ENCODE measurements at places on chromosomes 5 and 9.

- DNase-seq = no peak
These were observed 83.7 kb downstream of the PCSK5 start for GRCh38 chr9:75974016-75974766.

DNA sequence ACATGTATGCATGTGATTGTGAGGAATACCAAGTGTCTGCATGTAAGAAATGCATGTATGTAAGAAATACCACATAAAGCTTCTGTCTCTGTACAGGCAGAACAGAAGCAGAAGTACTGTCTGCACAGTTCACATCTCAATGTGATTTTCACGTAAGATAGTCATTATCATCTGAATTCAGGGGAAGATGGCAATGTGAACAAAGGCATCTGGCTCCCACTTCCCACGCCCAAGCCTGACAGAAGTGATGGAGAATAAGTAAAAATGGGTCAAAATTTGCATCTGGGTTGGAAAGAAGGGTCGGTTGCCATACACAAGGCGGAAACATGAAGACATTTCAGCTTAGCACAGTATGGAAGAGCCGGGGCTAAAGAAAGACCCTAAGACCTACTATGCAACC, 71.7 kb downstream of the SUSD1 start:
- DNase-seq = no peak

DNA sequence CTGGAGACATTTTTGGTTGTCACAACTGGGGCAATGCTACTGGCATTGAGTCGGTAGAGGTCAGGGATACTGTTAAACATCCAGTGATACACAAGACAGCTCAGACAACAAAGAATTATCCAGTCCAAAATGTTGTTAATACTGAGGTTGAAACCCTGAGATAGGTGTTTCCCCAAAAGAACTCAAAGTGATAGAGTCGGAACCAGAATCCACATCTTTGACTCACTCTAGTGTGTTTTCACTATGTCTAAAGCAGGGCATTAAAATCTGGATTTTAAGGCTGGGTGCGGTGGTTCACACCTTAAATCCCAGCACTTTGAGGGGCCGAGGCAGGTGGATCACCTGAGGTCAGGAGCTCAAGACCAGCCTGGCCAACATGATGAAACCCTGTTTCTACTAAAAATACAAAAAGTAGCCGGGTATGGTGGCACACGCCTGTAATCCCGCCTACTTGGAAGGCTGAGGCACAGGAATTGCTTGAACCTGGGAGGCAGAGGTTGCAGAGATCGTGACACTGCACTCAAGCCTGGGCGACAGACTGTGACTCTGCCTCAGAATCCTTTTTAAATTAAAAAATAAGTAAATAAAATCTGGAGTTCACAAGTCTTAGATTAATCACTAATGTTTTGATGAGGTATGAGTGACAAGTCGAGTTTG, 17.0 kb downstream of the SLC31A1 start:
- DNase-seq = no peak

- peak; percentile 42 for DNase-seq
These were observed 19.1 kb downstream of the PTGS1 start for GRCh38 chr9:122389799-122390481.

- no peak for DNase-seq
These were observed 188.8 kb downstream of the COMMD10 start for GRCh38 chr5:116273448-116274242.

GRCh38 chr9:109912082-109912582, 132.1 kb downstream of the PALM2AKAP2 start:
- no peak for DNase-seq

GRCh38 chr5:6713274-6714225, at the start of gene TENT4A:
TSS of gene TENT4A (plus strand) at chr5:6713432. CDS start at chr5:6713984, 552 bp downstream.
- no peak for DNase-seq

DNA sequence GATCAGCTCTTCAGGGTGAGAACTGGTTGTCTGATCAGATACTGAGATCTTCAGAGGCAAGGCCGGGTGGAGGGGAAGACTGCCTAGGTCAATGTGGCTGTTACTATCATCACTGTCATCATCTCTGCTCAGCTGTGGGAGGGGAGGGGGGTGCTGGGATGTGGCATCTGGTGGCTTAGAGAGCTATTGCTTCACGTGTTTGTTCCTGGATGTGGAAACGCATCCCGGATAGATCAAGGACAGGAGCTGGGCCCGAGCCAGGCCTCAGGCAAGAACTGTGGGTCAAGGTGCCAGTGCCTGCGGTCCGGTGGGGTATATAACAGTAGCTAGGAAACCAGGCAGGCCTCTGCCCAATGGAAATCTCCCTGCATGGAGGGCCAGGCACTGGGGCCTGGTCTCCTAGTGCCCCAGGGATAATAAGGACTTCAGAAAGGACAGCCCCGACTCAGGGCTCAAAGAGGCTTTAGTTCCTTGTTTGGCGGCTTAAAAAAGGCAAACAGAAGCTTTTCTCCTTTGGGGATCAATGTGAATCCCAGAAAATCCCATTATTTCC, 30.3 kb upstream of the TIFAB start:
- no peak for DNase-seq

- no peak for DNase-seq
These were observed 16.1 kb upstream of the VPS13A start for GRCh38 chr9:77161191-77161590.

GRCh38 chr5:57693488-57694305, 211.1 kb upstream of the ACTBL2 start:
- no peak for DNase-seq

- DNase-seq = no peak
These were observed 178.3 kb downstream of the HSPA4 start for GRCh38 chr5:133229931-133230664.

DNA sequence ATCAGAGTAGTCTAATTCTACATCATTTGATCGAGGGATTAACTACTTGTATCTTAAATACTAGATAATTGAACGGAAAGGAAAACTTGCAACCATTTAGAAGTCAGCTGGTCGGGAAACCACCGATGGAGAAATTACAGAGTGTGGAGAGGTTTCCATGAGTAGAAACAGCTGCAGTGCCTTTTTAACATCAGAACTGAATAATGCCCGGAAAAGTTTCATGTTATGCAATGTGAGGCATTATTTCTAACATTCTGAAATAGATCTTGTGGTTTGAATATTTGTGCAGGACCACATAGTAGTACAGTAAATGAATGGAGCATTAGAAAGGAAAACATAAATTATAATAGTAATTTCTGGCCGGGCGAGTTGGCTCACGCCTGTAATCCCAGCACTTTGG, 88.1 kb upstream of the RNF180 start:
- DNase-seq = no peak

GRCh38 chr9:7103367-7103766, 345.6 kb downstream of the KDM4C start:
- no peak for DNase-seq

DNA sequence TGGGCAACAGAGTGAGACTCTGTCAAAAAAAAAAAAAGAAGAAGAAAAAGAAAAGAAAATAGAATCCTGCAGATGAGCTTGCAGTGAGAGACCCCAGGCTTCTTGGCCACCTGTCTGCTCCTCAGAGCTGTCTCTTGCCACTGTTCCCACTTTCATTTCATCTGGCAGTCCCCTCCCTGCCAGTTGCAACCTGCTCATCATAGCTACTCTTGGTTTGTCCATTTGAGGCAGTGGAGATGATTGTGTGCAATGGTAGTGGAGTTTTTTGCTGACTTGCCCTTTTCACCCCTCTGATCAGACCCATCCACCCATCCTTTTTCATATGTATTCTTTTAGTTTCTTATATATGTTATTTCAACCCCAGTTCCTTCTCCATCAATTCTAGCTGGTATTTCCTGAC, 28.7 kb downstream of the ANKRD33B start:
- DNase-seq = no peak

DNA sequence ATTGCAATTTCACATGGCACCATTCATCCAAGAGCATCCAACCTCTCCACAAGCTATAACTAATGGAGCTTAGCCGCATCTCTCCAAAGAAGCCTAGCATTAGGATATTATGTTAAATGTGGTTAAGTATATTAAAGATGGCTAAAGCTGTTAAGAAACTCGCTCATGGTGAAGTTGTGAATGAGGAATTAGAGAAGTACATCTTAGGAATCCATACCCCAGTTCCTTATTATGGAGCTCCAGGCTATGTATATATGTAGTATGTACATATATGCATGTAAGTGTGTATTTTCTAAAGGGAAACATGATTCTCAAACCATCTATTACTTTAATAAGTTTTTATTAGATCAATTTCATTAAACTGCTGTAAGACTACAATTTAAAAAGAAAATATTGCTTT, 26.4 kb downstream of the LURAP1L start:
- no peak for DNase-seq

DNA sequence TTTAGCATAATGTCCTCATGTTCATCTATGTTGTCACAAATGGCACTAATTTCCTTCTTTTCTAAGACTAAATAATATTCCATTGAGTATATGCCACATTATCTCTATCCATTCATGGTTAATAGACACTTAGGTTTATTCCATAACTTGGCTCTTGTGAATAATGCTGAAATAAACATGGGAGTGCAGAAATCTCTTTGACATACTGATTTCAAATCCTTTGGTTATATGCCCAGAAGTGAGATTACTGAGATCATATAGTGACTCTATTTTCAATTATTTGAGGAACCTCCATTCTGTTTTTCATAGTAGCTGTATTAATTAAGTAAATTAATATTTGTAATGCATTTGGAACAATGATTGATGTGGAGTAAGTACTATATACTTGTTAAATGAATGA, 13.0 kb downstream of the SMIM3 start:
- DNase-seq = no peak

DNA sequence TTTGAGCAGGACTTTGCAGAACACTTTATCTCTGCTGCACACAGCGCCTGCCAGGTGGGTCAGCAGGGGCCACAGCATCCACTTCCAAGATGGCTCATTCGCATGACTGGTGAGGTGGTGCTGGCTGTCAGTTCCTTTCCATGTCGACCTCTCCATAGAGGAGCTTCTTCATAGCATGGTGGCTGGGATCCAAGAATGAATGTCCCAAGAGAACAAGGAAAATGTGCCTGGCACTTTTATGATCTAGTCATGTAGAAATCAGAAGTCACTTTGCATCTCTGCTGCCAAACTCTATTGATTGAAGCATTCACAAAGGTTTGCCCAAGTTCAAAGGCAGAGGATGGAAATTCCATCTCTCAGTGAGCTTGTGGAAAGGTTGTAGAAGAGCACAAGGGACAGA, 85.0 kb downstream of the GALNT10 start:
- no peak for DNase-seq

GRCh38 chr9:76717176-76717575, 47.1 kb upstream of the PCA3 start:
- peak; percentile 43 for DNase-seq

DNA sequence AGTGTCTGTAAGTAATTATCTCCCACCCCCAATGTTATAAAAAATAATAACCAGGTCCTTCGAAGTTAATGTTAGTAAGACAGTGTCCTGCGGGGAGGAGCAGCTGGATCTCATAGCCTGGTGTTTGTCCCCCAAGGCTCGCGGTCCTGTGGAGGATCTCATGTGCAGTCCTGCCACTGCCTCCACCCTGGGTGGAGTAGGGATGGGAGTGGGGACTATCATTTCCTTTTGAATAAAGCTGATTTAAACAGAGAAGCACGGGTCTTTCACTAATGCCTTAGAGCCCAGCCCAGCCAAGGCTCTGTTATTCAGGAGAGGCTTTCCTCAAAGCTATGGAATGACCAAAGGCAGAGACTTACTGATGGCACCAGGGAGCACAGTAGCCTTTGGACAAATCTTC, 40.2 kb downstream of the SUB1 start:
- DNase-seq = no peak

GRCh38 chr9:97387504-97387886, 24.4 kb upstream of the TDRD7 start:
- no peak for DNase-seq

DNA sequence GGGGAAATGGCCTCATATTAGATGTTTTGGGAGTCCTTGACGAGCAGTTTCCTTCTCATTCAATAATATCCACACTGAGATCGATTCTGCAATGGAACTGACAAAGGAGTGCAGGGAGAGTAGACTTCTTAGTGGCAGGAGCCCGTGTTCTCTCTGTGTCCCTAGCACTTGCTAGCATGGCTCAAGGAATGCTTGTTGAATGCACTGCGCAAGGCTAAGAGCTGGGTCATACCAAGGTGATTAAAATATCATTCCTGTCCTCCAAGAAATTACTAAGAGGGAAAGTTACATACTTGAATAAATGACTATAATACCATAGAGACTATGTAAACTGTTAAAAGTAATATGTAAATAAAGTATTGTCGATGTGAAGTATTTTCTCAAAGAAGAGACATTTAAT, 630.1 kb downstream of the IRX1 start:
- no peak for DNase-seq

GRCh38 chr9:123607479-123607878, 251.5 kb downstream of the CRB2 start:
- DNase-seq = no peak

DNA sequence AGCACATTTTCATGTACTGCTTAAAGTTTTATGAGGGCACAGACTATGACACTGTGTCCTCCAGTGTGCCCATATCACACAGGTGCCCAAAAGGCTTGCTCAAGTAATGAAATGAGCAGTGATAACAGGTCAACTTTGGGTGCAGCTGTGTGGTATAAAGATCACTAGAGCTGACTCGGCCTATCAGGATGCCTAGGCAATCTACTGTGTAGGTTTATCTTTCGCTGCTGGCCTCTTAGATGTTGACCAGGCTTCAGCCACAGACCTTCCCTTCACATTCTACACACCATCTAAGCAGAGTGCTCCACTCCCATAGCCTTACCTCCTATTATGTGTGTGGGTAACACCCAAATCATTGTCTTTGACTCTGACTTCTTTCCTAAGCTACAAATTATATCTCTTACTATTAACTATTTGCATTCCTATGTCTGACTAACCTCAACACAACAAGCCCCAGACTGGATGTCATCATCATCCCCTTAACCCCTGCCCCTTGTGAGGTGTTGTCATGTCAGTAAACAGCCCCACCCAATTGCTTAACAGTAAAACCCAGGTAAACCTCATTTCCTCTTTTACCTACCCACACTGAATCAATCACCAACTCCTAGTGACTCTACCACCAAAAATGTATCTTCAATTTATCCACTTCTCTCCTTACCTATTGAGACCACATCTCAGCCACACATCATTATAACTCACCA, 2.5 kb downstream of the SREK1IP1 start:
- no peak for DNase-seq

GRCh38 chr9:126156898-126157297, 169.7 kb upstream of the MVB12B start:
- DNase-seq = no peak

GRCh38 chr5:140058212-140058932, 15.3 kb upstream of the NRG2 start:
- DNase-seq = no peak

GRCh38 chr5:78810098-78810920, 161.7 kb upstream of the LHFPL2 start:
- no peak for DNase-seq

- no peak for DNase-seq
These were observed 132.7 kb upstream of the MAP1B start for GRCh38 chr5:71974622-71975021.

DNA sequence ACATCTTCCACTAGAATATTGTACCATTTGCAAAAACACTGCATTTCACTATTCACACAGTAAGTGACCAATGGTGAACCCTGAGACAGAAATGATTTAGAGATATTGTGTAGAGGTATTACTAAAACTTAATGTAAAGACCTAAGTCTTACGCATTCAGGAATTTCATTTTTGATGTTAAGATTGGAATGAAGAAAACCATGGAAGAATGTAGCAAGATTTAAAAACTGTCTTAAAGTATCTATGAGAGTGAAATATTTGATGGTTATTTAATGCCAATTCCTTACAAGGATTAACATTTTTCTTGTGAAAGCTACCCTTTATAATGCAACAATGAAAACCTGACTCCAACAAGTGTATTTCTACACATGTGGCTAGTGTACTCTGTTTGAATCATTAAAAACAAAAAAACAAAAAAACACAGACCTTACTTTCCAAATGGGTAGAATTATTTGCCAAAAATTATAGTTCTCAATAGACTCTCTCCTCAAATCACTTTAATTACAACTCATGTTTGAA, 172.0 kb downstream of the NNT start:
- DNase-seq = no peak

All from NCI-H510A (cell line).